Epithelial cell of esophagus (primary cell): ENCODE measurements at places on chromosomes 16 and 17.

DNA sequence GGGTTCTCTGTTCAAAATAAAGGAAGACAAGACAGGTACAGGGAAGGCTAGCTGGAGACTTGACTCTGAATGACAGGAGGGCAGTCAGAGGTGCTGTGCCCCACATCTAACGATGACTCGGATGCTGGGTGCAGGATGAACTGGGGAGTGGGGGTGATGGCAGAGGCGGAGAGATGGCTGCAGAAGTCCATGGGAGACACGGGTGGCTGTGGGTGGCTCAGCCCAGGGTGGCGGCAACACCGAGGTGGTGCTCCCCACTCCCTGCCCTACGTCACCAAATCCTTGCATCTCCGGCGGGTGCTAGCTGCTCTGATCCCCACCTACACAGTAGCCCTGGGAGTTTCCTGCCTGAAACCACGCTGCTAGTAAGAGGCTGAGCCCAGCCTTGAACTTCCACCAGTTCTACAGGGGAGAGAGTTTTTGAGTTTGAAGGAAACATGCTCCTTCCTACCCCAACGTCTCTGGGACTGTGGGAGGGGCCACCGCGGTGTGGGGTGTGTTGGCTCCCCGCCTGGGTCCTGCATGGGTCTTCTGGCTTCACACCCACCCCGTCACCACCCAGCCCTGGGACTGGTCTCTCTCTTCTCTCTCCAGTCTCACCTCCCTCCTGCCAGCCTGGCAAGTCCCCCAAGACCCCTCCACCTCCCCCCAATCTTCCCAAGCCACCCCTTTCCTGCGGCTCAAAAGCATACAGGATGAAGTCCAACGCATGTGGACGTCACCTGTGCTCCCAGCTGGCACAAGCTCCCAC, 4.5 kb downstream of the GSG1L start:
- DNase-seq, result no peak

DNA sequence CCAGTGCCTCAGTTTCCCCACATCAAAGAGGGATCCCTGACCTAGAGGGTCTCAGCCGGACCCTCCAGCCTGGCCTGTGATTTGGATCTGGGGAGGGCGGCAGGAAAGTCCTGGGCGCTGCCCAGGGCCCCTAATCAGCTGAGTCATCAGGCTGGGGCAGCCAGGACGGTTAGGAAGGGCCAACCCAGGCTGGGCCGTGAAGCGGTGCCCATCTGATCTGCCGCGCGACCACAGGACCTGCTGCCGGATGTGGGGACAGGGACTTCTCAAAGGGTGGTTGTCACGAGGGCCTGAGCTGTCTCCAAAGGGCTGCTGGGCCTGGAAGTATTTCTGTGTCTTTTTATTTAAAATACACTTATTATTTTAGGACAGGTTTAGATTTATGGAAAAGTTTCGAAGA, 4.4 kb downstream of the TPSAB1 start:
- no peak for DNase-seq

GRCh38 chr16:22352140-22352539, 22.3 kb downstream of the CDR2 start:
- DNase-seq, result no peak

DNA sequence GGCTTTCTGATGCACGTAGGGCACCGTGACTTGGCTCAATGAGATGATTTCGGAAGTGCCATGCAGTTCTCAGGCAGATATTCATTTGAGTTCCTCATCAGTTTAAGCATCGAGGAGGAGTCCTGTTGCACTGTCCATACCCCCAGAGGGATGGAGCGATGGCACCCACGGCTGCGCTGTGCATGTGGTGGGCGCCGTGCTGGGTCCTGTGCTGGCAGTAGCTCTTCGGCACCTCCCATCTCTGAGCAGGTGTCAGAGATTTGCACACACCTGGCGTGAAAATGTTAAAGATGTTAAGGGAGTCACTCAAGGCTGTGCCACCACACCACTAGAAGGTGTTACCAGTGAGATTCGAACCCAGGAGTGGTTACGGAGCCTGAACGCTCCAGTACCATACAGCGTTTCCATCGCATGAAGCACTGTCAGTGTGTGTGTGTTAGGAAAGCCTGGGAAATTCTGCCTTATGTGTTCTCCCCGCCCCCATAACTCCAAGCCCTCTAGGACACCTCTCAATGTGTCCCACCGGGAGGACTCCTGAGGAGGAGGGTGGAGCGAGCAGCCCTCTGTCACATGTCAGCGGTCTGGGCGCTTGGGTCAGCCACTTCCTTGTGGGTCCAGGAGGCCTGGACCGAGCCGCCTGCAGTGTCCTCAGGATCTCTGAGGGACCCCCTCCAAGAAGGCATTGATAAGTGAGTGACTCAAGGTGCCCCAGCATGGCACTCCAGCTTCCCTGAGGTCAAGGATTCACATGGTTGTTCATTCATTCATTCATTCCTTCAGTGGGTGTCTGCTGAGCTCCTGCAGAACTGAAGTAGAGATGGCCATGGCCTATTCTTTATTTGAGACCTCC, 3.8 kb downstream of the MRC2 start:
- no peak for DNase-seq

DNA sequence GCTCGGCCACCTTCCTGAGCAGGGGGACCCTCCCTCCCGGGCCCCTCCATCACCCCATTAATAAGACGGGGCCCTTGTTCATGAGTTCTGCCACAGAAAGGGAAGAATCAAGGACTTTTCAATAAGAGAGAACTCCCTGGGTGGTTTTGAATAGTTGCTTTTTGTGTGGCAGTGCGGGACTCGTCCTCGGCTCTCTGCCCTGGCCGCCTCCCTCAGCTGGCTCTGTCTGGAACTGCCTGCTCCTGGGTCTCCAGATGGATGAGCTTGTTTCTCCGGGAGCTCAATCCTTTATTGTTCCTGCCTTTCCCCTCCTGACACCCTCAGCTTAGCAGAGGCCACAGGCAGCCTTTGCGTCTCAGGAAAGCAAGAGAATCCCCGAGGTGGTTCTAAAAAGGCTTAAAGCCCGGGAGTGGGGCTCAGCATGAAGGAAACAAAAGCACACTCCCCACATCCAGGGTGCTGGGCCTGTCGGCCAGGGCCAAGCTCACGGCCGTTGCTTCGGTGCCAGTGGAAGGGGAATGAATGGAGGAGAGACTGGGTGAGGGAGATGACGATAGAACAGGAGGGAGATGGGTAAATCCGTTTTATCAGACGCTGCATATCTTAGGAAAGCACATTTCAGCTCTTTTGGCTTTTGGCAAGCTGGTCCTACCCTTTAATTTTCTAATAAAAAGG, 60.2 kb downstream of the RAI1 start:
- DNase-seq, result no peak

GRCh38 chr16:82738699-82739098, 111.9 kb downstream of the CDH13 start:
- DNase-seq, result no peak

GRCh38 chr16:78297066-78297666, 197.7 kb downstream of the WWOX start:
- no peak for DNase-seq

DNA sequence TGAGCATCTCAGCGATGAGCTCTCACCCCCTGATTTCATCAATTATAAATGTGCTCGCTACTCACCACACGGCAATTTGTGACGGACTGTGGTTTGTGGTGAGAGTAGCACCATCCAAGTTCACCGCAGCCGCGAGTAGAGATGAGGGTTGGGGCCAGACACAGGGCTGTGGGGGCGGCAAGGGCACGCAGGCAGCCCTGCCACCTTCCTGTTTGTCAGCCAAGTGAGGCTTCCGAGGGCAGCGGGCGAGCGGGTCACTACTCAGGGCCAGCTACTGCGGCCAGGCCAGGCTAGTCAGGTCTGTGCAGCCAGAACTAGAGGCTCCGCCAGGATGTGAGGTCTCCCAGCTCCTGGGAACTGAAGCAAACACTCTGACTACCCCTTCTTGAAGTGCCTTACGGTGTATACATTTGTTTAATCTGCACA, 39.6 kb upstream of the MEOX1 start:
- DNase-seq, result peak; percentile 44

GRCh38 chr17:74646231-74646630, 22.7 kb upstream of the CD300E start:
- no peak for DNase-seq

GRCh38 chr16:5634666-5635180, 537.1 kb upstream of the EEF2KMT start:
- no peak for DNase-seq

- DNase-seq, result peak; percentile 97
Observed at GRCh38 chr16:66408163-66409048, 18.7 kb upstream of the BEAN1 start.

DNA sequence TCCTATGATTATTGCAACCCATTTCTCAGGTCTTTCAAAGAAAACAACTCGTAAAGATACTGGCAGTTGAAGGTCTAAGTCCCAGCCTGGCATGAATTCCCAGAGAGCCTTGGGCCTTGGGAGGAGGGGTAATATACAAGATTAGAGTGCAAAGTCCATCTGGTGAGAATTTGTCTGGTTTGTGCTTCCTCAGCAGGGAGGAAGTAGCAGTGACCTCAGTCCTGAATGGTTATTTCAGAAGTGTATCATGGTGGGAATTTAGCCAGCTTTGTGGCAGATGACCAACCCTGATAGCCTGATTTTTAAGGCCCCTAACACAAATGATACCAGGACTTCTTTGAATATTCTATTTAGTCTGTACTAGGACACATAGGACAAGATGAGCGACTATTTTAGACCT, 151.2 kb upstream of the TBX2 start:
- no peak for DNase-seq
